ENCODE measurements at places on chromosomes 6 and 20.
A peak's percentile ranks its signal among the peaks of the same experiment; 100 is the strongest.

- DNase-seq = no peak
These were observed 31.4 kb upstream of the FRMD1 start for GRCh38 chr6:168110437-168110836.

DNA sequence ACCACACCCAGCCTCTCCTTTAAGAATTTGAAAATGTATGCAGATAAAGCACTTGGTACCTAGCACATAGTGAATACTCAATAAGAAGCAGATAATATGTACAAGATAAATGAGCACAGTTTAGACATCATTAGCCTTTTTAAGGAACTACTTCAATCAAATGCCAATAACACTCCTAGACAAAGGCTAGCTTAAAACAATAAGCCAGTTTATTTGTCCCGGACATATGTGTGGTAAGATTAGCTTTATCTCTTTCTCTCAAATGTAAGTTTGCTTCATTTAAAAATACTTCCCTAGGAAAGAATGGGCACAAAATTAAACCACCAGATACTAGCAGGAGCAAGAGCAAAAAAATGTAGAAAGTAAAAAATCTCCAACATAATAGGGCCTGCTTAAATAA lies 73.8 kb downstream of the MAP3K5 start:
- no peak for DNase-seq

DNA sequence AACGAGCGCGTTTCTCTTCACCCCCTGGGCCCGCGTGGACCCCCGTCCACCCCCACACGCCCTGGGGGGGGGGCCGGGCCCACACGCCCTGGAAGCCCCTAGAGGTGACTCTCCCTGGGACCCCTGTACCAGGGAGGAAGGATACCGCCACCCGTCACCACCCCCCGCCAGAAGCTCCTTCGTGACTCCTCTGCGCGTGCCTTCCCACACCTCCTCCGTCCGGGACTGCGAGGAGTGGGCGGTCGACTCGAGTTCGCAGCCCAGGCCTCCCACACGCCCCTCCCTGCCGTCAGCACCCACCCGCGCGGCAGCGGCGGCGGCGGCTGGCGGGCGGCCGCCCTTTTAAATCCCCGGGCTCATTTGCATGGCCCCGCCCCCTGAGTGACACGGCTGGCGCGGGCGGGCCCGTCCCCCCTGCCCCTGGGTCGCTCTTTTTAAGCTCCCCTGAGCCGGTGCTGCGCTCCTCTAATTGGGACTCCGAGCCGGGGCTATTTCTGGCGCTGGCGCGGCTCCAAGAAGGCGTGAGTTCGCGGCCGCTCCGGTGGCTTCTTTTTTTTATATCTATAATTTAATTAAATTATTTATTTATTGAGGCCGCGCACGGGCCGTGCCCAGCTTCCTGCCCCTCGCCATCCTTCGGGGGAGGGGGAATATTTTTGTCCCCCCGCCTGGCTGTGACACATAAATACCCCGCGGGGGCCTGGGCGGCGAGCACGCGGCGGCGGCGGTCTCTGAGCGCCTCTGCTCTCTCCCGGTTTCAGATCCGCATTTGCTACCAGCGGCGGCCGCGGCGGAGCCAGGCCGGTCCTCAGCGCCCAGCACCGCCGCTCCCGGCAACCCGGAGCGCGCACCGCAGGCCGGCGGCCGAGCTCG lies at the start of gene HMGA1:
Gene HMGA1 (plus strand): TSS at position 431 of the 873 bp plus-strand sequence. CDS start 3,908 bp downstream, outside the sequence.
- DNase-seq = peak; percentile 73

DNA sequence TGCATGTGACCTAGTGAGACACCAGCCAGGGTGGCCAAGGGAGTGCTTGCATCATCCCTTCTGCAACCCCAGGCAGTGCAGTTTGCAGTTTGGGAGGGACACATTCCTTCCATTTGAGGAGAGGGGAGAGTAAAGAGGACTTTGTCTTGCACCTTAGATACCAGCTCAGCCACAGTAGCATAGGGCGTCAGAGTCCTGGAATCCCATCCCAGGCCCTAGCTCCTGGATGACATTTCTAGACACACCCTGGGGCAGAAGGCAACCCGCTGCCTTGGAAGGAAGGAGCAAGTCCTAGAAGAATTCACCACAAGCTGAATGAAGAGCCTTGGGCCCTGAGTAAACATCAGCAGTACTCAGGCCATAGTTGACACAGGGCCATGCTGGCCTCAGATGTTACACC lies 680.4 kb upstream of the IMPG1 start:
- no peak for DNase-seq

GRCh38 chr6:14664621-14665315 lies 547.2 kb downstream of the CD83 start:
- DNase-seq = peak; percentile 37
